ENCODE measurements at places on chromosomes 2 and 18.

DNA sequence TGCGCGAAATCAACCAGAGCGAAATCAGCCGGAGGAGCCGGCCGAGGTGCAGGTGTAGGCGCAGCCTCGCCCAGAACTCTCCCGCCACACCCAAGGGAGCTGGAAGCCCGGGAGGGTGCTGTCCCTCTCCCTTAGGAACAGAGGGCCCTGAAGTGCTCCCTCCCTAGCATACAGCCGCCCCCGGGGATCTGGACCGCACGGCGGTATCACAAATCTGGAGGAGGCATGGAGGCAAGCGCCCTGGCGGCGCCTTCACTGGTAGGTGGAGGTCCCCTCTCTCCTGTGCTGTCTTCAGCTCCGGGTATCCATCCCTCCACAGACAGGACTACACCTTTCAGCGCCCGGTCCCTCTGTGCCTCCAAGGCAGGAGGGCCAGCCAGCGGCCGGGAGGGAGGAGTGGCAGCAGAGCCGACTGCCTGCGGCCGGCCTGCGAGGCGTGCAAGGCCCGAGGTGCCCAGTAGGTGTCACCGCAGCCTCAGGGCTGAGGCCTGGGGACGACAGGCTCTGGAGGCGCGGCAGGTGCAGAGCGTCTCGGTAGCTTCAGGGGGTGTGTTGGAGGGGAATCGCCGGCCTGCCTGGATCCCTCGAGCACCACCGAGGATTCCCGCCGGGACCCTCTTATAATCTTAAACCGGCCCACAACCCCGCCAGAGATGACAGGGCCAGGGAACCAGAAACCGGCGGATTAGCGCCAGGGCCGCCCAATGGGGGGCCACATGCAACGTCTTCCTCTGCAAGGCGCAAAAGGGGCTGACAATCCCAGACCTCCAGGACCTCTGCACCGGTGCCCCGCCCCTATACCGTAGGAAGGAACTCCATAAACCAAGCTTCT, 2.8 kb downstream of the IHH start:
- no peak for DNase-seq

- no peak for DNase-seq
These were observed 261.3 kb upstream of the NCKAP5 start for GRCh38 chr2:133829450-133830020.

DNA sequence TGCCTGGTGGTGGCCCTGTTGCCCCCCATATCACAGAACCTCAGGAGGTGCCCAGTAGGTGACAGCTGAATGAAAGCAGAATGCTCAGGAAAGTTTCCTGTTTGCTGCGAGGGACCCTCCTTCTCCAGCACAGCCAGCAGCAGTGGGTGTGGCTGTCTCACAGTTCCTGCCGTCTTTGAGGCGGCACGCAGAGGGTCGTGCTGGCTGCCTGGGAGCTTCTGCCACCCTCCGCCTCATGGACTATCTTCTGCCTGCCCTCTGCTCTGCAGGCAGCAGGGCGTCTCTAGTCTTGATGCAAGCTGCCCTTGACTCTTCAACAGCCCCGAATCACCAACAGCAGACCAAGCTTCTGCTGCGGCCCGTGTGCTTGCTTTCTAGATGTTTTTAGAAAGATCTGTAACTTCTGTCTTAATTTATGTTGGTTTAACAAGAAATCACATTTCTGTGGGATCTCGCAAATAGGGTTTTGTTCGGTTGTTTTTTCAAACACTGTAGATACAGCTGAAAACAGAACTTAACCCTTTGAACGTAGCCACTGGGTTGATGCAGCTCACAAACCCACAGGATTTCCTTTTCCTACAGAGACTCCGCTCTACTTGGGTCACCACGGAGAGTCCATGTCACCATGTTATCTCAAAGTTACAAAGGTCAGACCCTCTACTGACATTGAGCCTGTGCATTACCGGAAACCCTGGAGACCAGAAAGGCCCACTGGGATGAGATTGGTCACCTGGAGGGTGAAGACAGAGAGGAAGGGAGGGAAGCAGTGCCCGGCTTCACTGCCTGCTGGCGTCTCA, 144.9 kb downstream of the ACOXL start:
- DNase-seq: no peak

DNA sequence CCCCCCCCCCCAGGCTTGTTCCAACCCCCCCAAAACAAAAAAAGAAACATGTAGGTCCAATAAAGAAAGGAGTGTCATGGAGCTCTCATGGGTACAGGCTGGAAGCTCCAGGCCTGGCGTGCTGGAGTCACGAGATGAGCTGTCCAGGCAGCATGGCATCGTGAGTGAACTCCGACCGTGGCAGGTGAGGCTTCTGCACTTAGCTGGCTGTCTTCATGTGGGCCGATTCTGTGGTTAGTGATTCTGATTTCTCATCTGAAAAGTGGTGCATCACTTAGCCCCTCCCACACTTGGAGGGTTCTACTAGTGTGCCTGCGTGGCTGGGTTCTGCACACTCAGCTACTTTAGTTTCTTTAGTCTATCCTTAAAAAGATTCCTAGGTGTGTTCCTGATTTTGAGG, 126.4 kb upstream of the MGAT5 start:
- DNase-seq: no peak

DNA sequence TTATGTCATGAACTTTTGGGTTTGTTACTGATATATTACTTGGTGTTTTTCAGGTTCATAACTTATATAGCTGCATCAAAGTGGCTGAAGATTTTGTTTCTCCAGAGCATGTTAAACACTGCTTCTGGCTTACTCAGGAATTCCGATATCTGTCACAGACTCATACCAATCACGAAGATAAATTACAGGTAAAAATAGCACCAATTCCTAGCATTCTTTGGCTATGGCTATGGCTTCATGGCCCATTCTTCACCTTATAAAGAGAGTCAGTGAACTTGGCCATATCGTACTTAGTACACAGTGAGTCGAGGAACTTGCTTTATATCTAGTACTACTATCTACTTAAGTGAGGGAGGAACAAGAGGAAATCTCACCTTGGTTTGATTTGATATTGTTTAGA, 49.9 kb downstream of the KDM3A start:
- no peak for DNase-seq

DNA sequence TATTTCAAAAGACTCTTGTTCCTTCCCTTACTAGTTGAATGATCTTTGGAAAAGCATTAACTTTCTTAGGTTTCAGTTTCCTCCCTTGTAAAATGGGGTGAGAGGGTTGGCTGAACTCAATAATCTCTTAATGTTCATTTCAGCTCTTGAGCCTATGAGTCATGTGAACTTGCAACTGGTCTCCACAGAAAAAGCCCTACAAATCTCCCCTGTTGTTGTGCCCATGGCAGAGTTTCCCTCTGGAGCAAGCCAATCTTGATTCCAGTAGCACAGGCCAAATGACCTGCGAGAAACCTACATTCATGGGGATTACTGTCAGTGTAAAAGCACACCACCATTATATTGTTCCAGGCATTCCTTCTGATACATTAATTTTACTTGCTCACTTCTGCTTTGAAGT, 388.9 kb downstream of the ALK start:
- DNase-seq: no peak

DNA sequence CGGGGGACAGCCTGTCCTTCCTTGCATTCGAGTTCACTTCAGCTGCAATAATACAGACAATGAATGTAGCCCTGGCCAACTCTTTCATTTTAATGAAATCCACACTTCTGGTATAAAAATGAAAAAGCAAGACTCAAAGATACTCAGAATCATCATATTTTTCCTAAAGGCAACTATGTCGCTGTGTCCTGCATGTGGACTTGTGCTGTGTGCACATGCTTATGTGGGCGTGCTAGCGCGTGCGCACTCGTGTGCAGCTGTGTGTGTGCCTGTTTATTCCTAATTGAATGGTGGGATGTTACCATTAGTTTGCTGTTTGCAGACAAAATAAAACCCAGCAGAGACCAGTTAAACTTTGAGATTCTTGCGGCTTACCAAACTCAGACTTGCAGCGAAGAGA, 49.6 kb downstream of the SMIM21 start:
- DNase-seq: no peak

GRCh38 chr18:60446821-60447220, 74.2 kb upstream of the MC4R start:
- DNase-seq: no peak

DNA sequence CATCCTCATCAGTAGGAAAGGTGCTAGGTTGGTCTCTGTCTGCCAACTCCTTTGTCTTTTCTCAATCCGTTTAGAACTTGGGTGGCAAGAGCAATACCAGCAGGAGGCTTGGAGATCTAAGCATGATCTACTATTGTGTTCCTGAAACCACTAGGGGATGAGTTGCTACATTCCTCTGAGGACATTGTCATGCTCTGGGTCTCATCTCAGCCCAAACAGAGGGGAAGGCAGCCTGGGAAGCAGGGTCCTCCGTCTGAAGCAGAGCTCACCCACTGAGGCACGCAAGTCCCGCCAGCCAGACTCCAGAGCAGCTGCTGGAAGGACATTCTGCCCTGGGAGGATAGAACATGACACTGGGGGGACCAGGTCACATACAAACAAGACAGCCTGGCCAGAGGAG, 162.9 kb downstream of the MTCL1 start:
- DNase-seq: no peak

GRCh38 chr2:1639086-1639858, 105.0 kb downstream of the PXDN start:
- no peak for DNase-seq

DNA sequence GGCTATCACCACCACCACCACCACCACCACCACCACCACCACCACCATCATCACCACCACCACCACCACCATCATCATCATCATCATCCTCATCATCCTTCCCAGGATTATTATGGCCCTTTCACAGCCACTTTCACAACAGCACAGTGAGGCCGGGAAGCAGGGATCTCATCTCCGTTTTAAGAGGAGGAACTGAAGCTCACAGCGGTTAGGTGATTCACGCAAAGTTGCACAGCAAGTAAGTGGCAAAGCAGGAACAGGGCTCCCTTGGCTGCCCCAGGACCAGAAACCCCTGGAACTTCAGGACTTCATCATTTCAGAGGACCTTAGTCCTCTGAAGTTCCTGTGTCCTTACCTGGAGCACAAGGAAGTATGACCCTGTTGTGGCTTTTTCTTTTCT, 26.8 kb downstream of the MRPL35 start:
- no peak for DNase-seq

GRCh38 chr2:70895249-70895648, 40.5 kb upstream of the ATP6V1B1 start:
- no peak for DNase-seq

DNA sequence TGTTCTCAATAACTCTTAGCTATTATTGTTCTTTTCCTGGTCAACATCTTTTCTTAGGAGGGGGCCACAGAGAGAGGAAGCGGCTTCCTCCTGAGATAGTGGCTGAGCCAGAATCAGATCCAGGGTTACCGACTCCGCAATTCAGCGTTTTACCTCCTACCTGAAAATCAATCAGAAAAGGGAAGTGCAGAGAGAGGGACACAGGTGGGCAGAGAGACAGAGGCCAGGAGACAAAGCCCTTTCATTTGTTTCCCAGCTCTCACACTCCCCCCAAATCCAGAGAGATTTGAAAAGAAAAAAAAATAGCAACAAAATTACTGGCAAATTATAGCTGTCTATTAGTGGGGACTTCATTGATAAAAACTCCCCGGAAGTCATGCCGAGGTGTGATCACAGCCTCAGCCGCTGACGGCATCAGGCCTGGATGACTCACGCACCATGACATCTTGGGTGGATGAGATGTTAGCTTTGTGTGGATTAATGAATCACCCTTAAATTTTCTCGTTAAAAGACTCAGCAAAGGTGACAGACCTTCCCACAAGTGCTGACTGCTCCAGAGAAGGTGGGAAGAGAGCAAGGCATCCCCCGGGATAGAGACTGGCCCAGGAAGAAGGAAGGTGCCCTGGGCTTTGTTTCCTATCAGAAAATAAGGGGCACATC, 120.7 kb downstream of the LOXHD1 start:
- DNase-seq: no peak
